ENCODE measurements at places on chromosomes 1 and 21.

DNA sequence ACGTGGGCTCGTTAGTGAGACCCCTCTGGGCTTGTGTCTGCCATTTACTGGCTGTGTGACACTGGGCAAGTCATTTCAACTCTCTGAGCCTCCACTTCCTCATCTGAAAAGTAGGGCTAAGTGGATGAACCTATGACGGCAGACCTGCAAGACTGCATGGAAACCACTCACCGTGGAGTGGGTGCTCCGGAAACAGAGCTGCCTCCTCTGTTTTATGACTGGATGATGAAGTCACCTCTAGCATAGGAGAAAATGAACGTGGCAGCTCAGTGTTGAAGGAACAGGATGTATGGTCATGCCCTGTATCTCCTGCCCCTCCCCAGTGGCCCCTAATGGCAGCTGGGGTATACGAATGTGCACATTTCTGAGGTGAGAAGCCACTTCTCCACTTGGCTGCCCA lies 40.5 kb downstream of the STPG1 start:
- DNase-seq, result no peak

- no peak for DNase-seq
Observed at GRCh38 chr1:21641967-21642739, 27.0 kb downstream of the RAP1GAP start.

DNA sequence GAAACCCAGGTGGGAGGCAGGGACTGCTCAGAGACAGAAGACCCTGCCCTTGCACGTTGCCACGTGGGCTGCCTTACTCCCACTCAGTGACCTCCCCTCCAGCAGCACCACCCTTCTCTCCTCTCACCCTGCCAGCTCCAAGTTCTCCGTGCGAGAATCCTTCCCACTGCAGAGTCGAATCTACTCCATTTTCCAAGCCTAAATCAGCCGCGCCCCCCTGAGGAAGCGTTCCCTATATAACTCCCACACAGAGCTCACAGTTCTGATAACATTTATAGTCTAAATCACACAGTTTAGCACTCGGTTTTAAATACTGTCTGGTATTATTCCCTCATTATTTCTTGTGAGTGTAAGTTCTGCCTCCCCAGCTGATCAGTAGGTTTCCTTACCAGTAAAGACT lies 7.7 kb downstream of the LRRN2 start:
- no peak for DNase-seq

DNA sequence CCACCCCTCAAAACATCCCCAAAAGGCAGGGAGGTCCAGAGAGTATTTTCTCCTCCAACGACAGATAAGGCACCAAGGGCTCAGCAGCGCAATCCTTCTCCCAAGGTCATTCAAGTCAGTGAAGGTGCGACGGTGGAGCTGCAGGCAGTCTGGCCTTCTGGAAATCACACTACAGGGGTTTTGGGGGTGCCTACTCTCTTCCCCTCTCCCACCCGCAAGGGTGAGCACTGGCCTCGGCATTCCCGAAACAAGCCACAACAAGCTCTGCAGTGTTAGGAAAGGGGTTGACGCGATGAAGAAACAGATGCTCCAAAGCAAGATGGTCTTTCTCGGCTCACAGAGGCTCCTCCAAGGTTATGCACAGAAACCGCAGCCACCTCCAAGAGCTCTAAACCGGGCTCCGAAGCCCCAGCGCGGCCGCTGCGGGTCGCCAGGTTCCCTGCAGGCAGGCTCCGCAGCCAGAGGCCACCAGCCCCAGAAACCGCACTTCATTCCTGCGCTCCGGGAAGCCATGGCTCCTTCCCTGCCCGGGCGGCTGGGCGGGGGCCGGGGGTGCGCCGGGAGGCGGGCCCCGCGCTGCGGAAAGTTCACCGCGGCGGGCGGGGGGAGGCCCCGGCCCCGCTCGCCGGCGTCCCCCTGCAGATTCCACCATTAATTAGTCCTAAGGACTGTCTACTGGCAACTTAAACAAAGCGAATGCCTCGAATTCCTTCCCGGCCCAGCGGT lies 1.1 kb downstream of the LUZP1 start:
- DNase-seq, result peak; percentile 80

DNA sequence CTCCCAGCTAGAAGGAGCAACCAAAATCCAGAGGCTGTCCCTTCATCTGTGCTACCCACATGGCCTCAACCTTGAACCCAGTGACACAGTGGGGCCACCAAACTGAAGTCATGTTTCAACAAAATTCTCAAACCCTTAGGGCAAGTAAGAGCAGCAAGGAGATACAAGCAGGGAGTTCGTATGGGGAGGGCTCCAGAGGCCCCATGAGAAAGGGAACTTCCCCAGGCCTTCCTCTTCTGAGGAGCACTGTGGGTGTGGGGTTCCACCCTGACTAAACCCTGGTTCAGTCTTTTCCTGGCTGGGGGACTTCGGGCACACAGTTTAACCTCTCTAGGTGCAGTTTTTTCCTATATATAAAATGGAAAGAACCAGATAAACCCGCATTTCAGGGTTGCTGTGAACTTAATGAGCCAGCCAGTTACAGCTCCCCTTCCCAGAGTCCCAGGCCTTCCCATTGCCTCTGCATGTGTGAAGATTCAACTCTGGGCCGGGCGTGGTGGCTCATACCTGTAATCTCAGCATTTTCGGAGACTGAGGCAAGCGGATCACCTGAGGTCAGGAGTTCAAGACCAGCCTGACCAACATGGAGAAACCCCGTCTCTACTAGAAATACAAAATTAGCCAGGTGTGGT lies 8.0 kb upstream of the THEMIS2 start:
- DNase-seq, result no peak

- DNase-seq, result peak; percentile 91
Observed at GRCh38 chr1:241640149-241640866, at the start of the genes CHML and OPN3. Gene CHML (minus strand): TSS chr1:241640369. CDS start chr1:241635766, 4,603 bp downstream. Gene OPN3 (minus strand): TSS chr1:241640369. CDS start chr1:241640254, 115 bp downstream.

- DNase-seq, result no peak
Observed at GRCh38 chr1:26959722-26960624, at the start of gene KDF1. Gene KDF1 (minus strand): TSS chr1:26960468. CDS start chr1:26952380, 8,088 bp downstream.

DNA sequence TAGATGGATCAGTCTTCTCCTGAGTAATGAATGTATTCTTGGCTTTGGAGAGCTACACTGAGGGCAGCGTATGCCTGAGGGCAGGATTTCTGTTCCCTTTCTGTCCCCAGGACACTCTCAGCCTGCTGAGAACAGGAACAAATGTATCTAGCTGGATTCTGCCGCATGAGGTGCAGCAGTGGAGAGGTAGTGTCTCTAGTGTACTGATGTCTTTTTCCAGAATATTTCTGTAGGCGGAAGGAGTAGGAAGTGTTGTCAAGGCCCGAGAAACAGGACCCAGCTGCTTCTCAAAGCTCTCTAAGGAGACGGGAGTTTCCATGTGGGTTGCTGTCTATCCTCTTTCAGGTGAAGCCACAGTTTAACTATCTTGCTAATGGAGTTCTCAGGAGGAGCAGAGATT lies 65.5 kb downstream of the MT1HL1 start:
- no peak for DNase-seq

DNA sequence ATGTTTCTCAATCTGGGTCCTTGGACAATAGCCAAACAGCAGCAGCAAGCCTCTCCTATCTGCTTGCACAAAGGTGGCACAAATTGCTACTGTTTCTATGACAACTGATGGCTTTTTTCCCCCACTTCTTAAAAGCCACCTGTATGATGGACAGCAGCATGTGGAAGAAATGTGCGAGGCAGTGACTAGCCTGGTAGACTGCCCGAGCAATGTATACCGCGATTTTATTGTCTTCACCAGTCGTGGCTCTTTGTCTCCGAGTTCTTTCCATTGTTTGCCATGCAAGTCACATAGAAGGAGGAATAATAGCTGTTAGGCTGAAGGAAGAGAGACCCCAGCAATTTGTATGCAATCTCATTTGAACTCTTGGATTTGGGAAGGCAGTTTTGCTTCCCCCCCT lies 79.4 kb downstream of the S1PR1 start:
- no peak for DNase-seq

DNA sequence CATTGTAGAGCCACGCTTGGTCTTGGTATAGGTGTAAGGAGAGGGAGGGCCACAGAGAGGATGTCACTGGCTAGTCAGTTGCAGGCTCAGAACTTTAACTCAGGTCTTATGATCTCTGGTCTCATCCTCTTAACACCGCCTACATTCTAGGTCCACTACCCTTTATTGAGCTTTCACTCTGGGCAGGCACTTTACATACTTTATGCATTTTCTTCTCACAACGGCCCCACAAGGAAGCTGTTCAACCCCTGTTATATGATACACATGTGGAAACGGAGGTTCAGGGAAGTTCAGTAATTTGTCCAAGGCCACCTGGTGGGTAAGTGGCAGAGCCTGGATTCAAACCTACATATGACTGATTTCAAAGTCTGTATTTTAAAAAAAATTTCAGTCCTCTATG lies 25.3 kb upstream of the RCAN3 start:
- DNase-seq, result no peak

- no peak for DNase-seq
Observed at GRCh38 chr1:179779645-179780272, 36.7 kb downstream of the FAM163A start.

- DNase-seq, result no peak
Observed at GRCh38 chr1:88742531-88742930, 58.5 kb downstream of the PKN2 start.

DNA sequence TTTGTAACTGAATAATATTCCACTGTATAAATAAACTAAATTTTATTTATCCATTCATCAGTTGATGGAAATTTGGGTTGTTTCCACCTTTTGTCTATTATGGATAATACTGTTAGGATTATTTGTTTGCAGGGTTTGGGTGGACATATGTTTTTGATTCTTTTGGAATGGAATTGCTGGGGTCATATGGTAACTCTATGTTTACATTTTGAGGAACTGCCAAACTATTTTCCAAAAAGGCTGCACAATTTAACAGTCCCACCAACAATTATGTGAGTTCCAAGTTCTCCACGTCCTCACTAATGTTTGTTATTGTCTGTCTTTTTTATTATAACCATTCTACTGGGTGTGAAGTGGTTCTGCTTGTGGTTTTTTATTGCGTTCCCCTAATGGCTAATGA lies 4.3 kb upstream of the SERBP1 start:
- DNase-seq, result peak; percentile 53

- no peak for DNase-seq
Observed at GRCh38 chr1:160077486-160077885, 3.9 kb upstream of the KCNJ9 start.

DNA sequence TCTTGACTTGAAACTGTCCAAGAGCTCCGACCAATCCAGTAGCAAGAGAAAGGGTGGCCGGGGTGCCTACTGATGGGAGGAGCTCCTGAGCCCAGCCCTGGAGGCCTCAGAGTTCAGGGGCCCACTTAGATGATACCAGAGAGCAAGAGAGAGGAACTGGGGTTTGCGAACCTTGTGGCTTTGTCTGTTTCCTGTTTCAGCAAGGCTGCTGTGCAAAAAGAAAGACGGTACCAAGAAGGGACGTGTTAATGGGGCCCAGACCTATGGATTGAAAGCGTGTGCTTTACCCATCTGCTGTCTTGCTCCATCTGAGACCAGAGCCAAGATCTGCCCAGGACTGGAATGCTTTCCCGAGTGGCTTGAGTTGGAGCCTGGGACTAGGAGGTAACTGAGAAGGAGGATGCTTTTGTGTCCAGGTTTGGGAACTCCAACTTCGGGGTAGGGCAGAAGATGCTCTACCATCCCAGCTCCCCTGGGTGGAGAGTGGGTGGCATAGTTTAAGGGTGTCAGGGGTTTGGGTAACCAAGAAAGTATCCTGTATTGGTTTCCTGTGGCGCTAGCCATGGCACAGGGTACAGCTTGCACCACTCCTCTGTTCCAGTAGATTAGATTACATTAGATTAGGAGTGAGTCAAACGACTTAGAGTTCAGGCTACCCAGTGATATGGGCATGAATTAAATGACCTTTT lies at the start of gene TRAF3IP3:
TRAF3IP3 (plus strand) TSS at position 128 of the 689 bp plus-strand sequence. CDS start 3,987 bp downstream, outside the sequence.
- no peak for DNase-seq

GRCh38 chr1:204777591-204777990 lies 92.1 kb upstream of the LRRN2 start:
- no peak for DNase-seq

DNA sequence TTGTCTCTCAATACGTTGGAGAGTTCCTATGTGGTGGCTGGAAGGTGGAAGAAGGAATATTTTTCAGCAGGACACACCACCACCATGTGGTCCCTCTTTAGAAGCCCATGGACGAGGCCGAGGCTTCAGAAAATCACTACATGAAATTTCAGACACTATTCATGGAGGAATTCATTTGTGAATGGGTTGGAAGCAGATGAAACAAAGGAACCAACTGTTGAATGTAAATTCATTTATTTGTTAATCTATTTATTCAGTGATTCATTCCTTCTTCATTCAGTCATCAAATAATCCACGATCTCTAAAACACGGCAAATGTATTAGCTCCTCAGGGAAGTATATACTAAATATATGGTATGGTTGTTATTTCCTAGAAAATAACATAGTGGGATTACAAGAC lies 12.2 kb downstream of the SLC35F3 start:
- no peak for DNase-seq

DNA sequence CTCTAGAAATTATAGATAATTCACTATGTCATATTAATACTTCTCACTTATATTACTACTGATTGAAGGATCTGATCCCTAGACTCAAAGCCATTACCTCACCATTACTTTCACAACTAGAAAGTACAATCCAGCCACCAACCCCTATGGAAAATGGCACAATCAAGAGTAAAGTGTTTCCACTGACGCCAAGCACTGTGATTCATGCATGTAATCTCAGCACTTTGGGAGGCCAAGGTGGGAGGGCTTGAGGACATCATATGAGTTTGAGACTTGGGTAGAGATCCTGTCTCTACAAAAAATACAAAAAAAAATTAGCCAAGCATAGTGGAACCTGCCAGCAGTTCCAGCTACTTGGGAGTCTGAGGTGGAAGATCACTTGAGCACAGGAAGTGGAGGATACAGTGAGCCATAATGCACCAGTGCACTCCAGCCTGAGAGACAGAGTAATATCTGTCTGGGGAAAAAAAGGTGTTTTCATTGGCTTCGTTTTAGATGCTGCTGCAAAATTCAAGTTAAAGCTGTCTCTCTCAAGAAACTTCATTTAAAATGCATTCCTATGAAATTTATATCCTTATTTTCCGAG lies 126.5 kb downstream of the AKT3 start:
- no peak for DNase-seq

DNA sequence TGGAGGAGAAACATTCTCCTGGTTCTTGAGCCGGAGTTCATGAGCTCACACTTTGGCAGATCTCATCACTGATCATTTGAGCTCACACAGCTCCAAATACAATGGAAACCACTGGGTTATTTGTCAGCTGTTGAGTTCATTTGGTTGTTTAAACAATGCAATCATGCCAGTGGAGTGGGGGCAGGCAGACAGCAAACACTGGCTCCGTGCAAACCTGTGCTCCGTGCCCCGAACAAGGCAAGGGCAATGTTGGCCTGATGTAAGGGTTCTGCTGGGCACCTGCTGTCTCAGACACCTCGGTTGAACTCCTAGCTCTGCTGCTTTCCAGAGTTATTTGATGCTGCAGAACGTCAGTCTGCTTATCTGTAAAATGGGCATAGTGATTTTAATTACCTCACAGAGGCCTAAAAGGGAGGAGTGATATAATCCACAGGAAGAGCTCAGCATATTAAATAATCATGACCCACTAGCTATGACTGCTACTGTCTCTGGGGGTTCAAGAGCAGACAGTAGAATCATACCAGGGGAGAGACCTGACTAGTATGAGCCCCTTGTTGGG lies 20.0 kb upstream of the CLIC6 start:
- no peak for DNase-seq

Data from fibroblast of skin of scalp (primary cell).